ENCODE measurements at places on chromosomes 2 and 18.
A peak's percentile ranks its signal among the peaks of the same experiment; 100 is the strongest.

GRCh38 chr2:83850071-83850725 is 608.9 kb downstream of the SUCLG1 start:
- DNase-seq = no peak

- DNase-seq = no peak
These were observed 15.7 kb downstream of the NDUFV2 start for GRCh38 chr18:9117980-9118841.

- DNase-seq = no peak
These were observed 69.8 kb upstream of the ACVR1C start for GRCh38 chr2:157698430-157698829.

DNA sequence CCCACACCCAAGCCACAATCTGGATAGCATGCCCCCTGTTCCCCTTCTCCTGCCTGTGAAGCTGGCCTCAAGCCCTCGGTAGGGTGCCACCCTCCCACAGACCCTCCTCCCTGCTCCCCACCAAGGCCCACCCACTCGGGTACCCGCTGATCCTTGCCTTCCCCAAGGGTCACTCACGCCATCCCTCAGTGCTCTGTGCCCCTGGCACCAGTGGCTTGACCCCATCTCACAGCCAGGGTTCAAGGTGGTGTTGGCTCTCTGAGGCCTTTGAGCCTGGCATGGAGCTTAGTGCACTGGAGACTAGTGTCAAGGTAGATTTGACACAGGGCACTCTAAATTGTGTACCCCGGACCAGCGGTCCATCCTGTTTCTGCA is 11.9 kb downstream of the ADRA2B start:
- DNase-seq = no peak

- DNase-seq = no peak
These were observed 112.1 kb downstream of the ACAA2 start for GRCh38 chr18:49701190-49701589.

DNA sequence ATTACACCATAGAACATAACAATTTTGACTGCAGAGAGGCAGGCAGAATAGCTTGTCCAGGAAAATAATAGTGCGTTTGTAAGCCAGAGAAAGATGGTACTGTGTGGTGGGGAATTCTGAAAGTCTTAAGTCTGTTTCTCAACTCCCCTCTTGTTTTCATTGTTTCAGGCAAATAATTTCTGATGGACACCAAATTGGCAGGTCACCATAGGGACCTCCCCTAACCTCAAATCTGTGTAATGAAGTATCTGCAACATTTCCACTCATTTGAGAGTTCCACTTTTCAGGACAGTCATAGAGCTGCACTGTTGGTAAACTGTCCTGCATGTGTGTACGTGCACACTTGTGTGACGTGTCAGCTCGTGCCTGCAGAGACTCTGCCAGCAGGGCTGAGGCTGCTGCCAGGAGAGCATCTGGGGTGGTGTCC is 195.6 kb downstream of the AGAP1 start:
- DNase-seq = no peak

DNA sequence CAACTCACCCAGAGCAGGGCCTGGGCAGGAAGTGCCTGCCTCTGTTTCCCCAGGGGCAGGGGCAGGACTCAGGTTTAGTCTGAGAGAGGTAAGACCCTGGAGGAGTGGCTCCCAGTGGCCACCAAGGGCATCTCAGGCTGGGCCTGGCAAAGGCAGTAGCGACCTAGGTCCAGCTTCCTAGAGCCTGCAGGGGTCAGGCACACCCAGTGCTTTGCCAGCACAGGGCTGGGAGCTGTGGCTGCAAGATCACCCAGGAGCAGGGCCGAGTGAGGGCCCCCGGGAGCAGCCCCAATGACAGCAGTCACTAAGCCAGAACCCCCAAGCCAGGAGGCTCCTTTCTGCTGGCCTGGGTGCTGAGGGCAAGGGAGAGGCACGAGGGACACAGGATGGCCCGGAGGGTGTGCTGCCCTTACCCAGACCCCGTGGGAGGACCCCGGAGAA is 8.8 kb upstream of the DUSP2 start:
- no peak for DNase-seq

DNA sequence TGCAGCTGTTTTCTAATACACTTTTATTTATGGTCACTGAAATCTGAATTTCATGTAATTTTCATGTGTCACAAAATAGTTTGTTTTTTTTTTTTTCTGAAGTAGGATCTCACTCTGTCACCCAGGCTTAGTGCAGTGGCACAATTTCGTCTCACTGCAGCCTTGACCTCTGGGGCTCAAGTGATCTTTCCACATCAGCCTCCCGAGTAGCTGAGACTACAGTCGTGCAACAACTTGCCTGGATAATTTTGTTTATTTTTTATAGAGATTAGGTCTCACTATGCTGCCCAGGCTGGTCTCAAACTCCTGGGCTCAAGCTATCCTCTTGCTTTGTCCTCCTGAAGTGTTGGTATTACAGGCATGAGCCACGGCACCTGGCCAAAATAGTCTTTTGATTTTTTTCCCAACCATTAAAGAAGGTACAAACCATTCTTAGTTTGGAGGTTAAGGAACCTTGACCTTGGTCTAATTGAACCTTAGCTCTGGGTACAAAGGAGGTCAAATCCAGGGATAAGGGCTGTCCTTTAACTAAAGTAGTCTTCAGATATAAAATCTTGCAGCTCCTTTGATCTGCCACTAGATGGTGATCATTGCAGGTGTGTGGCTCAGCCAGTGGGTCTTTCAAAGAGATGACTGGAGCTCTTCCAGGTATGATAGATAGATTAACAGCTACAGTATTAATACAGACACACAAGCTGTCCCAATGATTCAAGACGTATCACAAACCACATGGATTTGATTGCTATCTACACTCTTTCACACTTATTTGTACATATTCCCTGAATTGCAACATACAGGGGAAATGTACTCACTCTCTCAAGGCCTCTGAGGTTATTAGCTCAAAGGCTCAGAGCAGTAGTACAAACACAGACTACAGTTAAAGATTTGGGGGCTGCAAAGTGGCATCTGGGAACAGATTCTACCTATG is 4.7 kb upstream of the KRCC1 start:
- peak; percentile 67 for DNase-seq

- DNase-seq = no peak
These were observed 194.8 kb downstream of the CD226 start for GRCh38 chr18:69752737-69753380.

- DNase-seq = no peak
These were observed 42.8 kb downstream of the CCDC102B start for GRCh38 chr18:68840554-68841263.

DNA sequence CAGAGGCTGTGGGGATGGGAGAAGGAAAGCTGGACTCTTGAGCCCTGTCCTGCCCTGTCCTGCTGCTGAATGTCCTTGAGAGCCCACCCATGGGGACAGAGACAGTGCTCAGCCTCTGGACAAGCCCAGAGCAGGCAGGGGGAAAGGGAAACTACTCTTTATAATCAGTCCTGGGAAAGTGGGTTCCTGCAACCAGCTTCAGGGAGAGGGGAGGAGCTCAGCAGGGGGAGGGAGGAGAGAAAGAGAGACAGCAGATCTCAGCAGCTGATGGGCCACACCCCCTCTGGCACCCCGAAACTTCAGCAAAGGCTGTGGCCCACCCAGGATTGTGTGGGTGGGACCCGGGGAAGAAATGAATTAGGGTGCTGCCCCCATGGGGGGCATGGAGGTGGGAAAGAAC is 11.6 kb downstream of the ECEL1 start:
- DNase-seq = no peak

DNA sequence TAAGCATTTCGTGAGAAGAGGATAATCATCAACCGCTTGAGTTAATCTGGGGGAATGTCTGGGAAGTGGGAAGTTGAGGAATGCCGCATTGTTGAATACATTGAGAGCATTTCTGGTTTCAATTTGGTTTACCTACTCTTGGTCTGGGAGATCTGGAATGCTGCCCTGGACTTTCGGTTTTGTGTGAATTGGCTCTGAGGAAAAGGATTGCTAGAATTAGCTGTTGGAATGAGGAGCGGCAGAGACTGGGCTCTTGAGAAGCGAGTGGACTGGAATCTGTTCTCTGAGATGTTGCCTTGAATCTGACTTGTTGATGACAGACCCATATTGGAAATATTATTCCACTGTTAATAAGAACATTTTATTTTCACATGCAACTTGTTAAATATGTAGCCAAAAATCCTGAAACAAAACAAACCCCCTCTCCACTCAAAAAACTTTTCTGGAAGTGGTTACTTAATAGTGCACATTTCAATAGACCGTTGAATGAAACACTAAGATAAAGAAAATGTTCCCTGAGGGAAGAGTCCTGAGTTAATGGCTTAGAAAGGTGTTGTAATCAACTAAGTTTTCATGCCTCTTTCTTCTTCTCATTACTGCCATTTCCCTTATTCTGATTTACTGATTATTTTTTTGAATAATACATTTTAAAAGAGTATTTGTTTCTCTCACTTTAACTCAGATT is 50.8 kb downstream of the PTPRM start:
- DNase-seq = peak; percentile 61

DNA sequence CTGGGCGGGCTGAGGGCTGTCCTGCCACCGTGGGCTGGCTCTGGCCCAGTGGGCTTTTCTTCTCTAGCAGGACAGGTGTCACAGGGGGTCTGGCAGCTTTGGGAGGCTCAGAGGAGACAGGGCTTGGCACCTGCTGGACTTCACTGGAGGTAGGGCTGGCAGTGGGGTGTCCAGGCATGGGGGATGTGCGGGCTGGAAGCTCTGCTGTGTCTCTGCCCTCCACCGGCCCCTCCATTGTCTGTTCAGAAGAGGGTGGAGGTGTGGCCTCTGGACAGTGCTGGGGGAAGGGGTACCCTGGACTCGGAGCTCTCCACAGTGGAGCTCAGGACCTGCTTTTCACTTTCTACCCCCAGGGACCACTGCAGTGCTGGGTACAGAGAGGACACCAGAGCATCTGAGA is 9.2 kb downstream of the PTPRN start:
- no peak for DNase-seq

GRCh38 chr2:58032016-58032763 is 14.4 kb upstream of the VRK2 start:
- no peak for DNase-seq

- no peak for DNase-seq
These were observed 104.5 kb upstream of the CDH2 start for GRCh38 chr18:28281400-28281799.

DNA sequence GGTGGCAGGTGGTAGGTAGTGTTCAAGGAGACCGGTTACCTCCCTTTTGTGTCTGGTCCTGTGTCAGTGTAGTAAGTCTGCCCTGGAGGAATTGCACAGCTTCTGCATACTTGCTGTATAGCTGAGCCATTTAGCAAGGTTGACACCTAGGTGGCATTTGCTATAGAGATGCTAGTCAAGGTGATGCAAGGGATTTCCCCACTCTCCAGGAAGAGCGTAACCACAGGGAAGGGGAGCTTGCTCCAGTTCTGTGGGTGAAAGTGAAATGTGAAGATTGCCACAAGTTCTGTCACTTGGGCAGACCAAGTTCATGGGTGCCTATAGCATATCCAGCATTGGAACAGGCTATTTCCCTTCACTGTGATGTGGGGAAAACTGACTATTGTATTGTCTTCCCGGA is 28.1 kb downstream of the NAT8 start:
- no peak for DNase-seq

- DNase-seq = no peak
These were observed 55.5 kb downstream of the TBR1 start for GRCh38 chr2:161471631-161472030.

DNA sequence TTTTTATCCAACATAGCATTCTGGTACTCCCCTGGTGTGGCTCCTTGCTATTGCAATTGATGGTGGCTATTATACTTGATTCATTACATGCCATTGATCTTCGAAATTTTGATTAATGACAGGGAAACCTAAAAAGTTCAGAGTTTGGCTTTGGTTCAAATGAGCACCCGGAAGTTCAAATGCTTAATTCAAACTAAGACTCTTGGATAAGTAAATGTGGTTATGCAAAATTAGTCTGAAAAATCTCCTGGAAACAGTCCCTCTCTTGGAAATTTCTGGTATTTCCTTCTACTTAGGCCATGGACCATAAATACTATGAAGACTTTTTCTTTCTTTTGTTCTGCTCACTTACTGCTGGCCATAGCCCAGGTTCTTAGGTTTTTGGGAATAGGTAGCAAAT is 65.3 kb upstream of the SMIM21 start:
- DNase-seq = no peak

DNA sequence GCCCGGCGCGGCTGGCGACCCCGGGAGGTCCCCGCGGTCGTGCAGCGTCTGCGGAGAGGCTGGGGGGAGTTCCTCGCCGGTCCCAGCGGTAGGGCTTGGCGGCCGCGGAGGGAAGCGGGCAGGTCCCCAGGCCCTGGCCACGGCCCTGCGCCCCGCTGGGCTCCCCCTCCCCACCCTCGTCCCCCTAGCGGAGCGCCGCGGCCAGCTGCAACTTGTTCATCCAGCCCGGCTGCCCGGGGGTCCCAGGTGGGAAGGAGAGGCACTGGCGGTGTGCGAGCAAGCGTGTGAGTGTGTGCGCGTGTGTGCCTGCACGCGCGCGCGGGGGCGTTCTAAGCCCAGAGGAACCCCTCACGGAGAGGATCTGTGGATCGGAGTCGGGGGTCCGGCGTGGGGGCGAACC is 1.3 kb downstream of the PTPRM start:
- peak; percentile 72 for DNase-seq

DNA sequence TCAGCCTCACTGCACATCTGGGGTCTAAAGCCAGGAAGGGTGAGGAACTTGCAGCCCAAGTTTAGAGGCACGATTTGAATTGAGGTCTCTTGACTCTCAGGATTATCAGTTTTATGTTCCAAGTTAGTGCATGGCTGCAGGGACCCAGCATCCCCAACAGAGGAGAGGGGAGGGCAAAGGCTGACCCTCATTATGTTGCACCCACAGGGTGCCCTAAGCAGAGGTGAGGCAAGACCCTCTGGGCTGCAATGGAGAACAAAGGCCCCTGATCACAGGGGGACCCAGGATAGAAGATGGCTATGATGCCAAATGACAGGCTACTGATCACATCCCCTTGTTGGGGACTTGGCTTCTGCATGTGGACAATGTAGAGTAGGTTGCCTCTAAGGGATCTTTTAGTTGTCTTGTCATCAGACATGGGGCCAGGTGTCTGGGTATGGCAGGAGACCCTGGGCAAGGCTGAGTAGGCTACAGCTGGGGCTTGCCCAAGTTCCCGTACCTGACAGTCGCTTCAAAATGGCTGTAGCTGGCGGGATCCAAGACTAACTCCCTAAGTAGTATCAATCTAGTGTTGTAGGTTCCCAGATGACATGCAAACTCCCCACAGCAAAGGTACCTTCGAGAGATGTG is 4.5 kb upstream of the GDF7 start:
- no peak for DNase-seq

DNA sequence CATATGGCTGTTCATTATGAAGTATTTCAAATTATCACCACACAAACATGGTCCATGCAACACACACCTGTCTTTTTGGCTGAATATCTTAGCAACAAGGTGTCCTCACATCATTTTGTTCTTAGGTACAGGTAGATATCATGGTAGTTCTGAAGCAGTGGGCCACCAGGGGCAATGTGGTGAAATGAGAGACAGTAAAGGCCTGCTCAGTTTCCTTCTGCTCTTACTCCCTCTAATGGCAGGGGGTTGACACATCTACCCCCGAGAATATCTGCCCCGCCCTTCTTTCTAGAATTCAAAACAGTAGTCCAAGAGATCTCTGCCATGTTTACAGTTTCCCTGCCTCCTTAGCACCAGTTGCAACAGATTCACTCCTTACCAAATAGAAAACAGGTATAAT is 147.0 kb upstream of the KLHL14 start:
- DNase-seq = no peak

GRCh38 chr18:45019469-45019868 is 338.8 kb downstream of the SETBP1 start:
- DNase-seq = no peak

GRCh38 chr2:125643128-125643527 is 1012.8 kb upstream of the GYPC start:
- DNase-seq = no peak

- DNase-seq = no peak
These were observed 72.7 kb upstream of the MGAT4A start for GRCh38 chr2:98803405-98804264.
